ENCODE measurements at places on chromosomes 13 and 19. TPM values are rescaled to one million over a fixed set of nuclear protein-coding genes. Genes with fewer than 3 reads are reported as not detected.

DNA sequence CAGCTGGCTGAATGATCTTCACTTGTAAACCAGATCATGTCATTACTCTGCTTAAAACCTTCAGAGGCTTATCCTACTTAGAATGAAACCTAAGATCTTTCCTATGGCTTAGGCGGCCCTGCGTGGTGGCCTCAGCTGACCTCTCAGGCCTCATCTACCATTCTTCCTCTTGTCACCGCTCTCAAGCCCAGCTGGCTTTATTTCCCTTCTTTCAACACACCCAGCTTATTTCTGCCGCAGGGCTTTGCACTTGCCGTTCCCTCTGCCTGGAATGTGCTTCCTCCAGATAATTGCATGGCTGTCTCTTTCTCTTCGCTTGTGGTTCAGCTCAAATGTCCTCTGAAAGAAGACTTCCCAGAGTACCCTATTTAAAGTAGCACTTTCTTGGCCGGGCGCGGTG, 3.6 kb upstream of the ASF1B start:
- no peak for DNase-seq

GRCh38 chr13:78326633-78327032, 276.7 kb downstream of the POU4F1 start:
- DNase-seq, result no peak

GRCh38 chr19:14566712-14567077, 5.2 kb downstream of the NDUFB7 start:
- no peak for DNase-seq

BIVM gene
- 35.6 TPM for polyA plus RNA-seq

Measured in small intestine (tissue), 16 donors.